ENCODE measurements at places on chromosomes 1 and 21.

DNA sequence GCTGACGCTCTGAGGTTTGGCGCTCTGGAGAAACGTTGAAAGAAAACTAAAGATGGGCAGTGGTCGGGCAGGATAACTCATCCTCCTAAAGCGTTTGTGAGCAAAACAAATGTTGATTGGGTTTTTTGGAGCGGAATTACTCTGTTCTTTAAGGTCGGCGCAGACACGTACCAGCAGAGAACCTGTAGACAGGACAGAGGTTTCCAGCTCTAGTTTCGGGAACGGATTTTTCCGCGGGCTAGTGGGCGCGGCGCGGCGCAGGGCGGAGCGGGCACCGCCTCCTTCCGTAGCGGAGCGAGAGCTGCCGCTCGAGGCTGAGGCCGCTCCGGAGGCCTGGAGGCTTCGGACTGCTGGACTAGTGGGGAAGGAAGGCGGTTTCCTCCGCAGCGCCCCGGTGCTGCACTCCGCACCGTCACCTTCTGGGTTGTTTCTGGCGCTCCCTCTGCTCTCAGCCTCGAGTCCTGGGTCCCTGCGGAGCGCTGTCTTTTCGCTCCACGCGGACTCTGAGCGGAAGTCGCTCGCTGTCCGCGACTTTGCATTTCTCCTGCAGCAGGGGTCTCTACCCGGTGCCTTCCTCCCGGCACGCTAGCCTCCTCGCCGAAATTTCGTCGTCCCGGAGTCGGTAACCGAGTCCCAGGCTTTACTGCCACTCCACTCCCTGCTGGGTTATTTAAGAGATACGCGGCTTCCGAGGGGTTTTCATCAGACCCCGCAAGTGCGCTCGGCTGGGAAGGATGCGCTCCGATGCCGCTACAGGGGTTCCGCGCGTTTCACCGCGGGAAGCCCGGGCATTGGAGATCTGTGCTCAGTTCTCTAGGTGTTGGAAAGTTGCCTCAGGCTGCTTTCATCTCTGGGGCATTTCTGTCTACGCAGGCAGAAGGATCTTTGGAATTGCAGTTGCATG is 7.0 kb downstream of the FOXD2 start:
- no peak for DNase-seq

DNA sequence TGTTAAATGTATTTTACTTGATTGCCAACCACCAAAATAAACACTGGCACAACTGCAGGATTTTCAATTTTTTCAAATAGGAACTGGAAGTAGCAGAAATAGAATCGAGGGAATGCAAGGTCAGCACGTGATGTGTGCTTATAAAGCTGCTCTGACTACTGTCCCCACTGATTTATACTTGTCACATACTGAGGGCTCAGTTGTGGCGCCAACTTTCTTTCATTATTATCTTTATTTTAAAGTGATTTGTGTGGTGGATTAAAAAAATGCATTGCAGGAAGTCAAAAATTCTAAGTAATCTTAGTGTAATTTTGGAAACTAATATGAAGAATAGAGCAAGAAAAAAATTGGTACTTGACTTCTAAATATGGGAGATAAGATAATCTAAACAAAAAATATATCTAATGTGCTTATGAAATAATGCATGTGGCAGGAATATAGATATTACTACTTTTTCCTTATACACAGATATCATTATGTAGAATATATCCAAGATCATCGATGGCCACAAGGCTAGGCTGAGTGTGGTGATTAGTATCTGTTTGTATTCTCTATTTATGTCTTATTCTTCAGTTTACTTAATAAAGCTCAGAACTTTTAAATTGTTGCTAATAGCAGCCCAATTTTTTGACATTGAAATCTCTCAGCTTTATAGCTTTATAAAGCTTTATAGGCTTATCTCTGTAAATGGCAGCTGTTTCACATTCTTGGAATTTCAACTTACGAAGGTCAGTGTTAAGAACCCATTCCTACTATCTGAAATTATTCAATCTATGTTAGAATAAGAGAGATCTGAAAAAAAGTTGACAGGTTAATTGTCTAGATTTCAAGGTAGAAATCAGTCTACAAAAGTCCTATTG is 404.5 kb upstream of the ADAMTS5 start:
- DNase-seq, result no peak

GRCh38 chr1:162541619-162542141 is 19.8 kb upstream of the UAP1 start:
- DNase-seq, result peak; percentile 73

- DNase-seq, result no peak
These were observed 221.6 kb downstream of the DUSP10 start for GRCh38 chr1:221520250-221520649.

GRCh38 chr1:244730153-244730933 is 77.4 kb downstream of the DESI2 start:
- no peak for DNase-seq

- no peak for DNase-seq
These were observed 738 bp upstream of the KCNA2 start for GRCh38 chr1:110606657-110607535.

- DNase-seq, result no peak
These were observed 4.0 kb upstream of the RCAN3 start for GRCh38 chr1:24498589-24498988.

DNA sequence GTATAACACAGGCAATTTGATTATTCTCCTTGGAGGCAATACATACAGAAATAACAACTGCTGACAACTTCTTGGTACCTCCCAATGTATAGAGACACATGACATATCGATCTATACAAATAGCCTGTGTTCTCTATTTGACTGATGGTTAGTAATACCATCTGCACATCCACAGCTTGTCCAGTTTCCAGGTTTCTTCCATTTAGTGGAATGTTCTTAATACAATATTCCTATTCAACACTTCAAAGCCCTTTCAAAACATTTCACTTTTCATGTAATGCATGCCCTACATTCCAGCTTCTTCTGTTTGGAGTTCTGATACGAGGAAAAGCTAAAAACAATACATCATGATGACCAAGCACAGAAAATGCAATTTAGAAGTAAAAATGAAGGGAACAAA is 37.0 kb upstream of the GORAB start:
- DNase-seq, result no peak

- no peak for DNase-seq
These were observed 79.9 kb downstream of the OBSCN start for GRCh38 chr1:228287541-228288425.

DNA sequence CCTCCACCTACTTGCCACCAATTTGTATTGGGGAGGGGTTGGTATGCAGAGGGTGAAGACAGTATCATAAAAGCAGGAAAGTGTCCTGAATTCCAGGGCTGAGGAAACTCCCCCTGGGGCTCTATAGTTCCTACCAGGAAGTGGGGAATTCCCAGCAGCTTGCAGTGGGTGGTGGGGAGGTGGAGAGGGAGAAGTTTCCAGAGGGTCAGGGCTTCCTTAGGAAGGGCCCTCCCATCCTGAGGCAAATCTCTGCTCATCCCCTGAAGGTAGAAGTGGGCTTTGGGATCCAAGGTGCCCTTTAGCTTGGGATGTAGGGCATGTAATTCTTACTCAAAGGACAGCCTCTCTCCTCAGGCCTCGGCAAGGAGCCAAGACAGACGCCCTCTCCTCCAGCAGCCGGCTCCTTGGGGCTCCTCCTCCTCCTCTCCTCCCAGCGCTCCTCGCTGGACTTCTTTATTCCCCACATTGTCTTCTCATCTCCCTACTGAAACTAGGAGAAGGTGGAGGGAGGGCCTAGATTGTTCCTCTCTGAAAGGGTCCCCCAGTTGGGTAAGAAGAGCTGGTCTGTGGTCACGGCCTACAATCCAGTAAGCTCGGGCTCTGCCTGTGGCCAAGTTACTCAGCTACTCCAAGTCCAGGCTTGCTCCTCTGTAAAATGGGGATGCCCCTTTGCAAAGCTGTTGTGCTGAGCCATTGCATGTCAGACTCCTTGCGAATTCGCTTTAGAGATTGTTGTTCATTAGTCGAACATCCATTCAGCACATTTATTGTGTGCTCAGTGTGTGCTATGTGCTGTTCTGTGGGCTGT is 17.9 kb upstream of the CSF1 start:
- DNase-seq, result no peak

DNA sequence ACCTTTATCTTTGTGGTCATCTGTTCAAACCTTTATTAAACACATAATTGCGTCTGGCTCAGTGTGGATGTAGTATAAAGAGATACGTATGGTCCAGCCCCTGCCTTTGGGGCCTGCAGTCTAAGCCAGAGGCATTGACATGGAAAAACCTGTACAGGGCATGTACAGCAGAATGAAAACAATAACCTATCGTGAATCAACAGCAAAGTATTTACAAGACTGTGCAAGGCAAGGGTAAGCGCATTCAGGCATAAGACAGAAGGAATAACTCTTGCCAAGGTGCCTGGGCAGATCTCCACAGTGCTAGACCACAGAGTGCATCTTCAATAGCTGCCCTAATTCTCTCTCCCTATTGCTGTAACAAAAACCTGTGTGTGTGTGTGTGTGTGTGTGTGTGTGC is 35.5 kb downstream of the KIRREL1 start:
- DNase-seq, result no peak

DNA sequence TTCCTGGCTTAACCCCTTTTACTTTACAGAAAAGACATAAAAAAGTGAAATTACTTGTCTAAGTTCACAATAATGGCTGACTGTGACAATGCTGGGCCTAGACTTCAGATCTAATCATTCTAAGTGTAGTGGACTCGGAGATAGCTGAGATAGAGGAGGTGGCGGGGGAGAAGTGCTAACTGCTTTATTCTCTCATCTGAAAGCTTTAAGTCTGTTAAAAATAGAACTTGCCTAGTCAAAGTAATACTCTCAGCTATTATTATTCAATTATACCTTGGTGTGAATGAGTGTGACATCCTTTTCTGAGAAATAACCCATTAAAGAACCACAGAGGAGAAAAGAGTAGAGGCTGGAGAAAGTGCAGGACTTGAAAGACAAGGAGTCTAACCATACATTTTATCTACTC is 96.1 kb upstream of the OLIG2 start:
- no peak for DNase-seq

Measured in Panc1 (cell line).